ENCODE measurements at places on chromosomes 5 and 9. TPM values are rescaled to one million over a fixed set of nuclear protein-coding genes. Genes with fewer than 3 reads are reported as not detected.

Gene PCDHA1
- total RNA-seq = not detected

Gene PRRC2B
- 78.8 TPM for total RNA-seq

Gene COL15A1
- total RNA-seq = 122 TPM

Gene IL17B
- 5.6 TPM for total RNA-seq

Gene PITX1
- total RNA-seq = 1.1 TPM

Gene INSL6
- not detected for total RNA-seq

Gene CCDC180
- total RNA-seq = 16.1 TPM

Gene SLC6A7
- total RNA-seq = not detected

Gene RNF183
- 0.20 TPM for total RNA-seq

Gene IFNA6
- not detected for total RNA-seq

Gene ADRA1B
- 0.79 TPM for total RNA-seq

Gene ZNF879
- total RNA-seq = 4.6 TPM

Gene CETN3
- total RNA-seq = 18.4 TPM

Gene WDR38
- not detected for total RNA-seq

Gene SYNPO
- 3.9 TPM for total RNA-seq

Gene SLC46A2
- total RNA-seq = 1.2 TPM

Gene LEAP2
- 0.79 TPM for total RNA-seq

Gene HEMGN
- total RNA-seq = 30.6 TPM

Gene CARTPT
- total RNA-seq = not detected

Gene IL4
- total RNA-seq = not detected

Gene SEMA6A
- 46.9 TPM for total RNA-seq

Gene FLT4
- total RNA-seq = 7.5 TPM

Gene SYK
- 10.2 TPM for total RNA-seq

Gene ANKRD31
- 0.30 TPM for total RNA-seq

Gene HACD4
- 4.7 TPM for total RNA-seq

Gene TRIM23
- total RNA-seq = 35.0 TPM

Gene POU5F2
- 4.9 TPM for total RNA-seq

Gene CORO2A
- total RNA-seq = 2.3 TPM

Gene ASPN
- 197 TPM for total RNA-seq

Gene ZNF462
- 25.7 TPM for total RNA-seq

Gene PTGR1
- 40.2 TPM for total RNA-seq

Gene NXNL2
- not detected for total RNA-seq

Gene ARSI
- total RNA-seq = 2.6 TPM

Gene MUSK
- total RNA-seq = 1.1 TPM

Gene MELK
- total RNA-seq = 12.0 TPM

Gene NEK6
- total RNA-seq = 27.2 TPM

Gene GNPDA1
- total RNA-seq = 20.6 TPM

Gene SPINK6
- not detected for total RNA-seq

Gene RAD50
- total RNA-seq = 30.8 TPM

Gene PDE6A
- not detected for total RNA-seq

Gene IFNK
- not detected for total RNA-seq

Gene ASTN2
- total RNA-seq = 10.0 TPM

Gene CDHR2
- not detected for total RNA-seq

Gene TAF11L13
- not detected for total RNA-seq

Gene PCA3
- 0.20 TPM for total RNA-seq

Gene BTNL3
- total RNA-seq = not detected

Gene TOPORS
- total RNA-seq = 29.6 TPM

Measured in skin of body (tissue), 3 donors.